CD4-positive, alpha-beta T cell treated with Interleukin-4 for 4 hours (primary cell): ENCODE measurements at places on chromosomes 7 and 10.

DNA sequence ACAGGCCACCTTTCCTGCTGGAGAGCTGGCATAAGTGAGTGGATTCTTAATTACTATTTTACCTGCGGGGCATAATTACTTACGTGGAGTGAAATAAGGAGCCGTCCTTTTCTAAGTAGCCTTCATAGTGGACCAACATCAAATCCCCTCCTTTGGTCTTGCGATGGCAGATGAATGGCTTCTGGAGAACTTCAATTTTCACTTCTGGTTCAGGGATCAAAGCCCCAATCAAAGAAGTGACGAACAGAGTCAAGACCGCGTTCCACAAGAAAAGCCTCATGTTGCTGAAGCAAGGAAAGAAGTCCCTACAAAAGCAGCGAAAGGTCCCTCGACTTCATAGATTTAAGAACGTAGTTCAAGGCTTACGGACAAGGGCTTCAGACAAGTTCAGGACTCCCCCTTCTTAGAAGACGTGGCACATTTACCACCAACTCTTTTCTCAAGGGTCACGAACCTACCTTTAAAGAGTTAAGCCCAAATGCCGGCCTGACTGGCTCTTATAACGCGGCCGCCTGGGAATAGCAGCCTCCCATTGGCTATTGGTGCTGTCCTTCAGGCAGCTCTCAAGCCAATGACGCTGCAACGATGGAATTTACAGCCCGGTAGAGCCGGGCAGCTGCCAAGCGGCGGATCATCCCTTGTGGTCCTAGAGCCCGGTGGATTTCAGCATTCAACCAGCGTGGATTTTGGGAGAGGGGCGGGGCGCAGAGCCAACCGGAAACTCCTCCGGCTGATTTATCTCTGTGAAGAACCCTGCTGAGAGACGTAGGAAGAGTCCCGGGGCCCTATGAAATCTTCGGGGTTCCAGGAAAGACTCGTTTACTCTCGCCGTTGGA is at the start of gene FKBP14:
Gene FKBP14, minus strand, starts transcription at position 474 of the 836 bp plus-strand sequence. Its CDS starts 194 bp downstream, at position 280.
- DNase-seq: peak; percentile 98

- no peak for DNase-seq
Measured at GRCh38 chr7:23067271-23067670, 38.3 kb upstream of the KLHL7 start.

DNA sequence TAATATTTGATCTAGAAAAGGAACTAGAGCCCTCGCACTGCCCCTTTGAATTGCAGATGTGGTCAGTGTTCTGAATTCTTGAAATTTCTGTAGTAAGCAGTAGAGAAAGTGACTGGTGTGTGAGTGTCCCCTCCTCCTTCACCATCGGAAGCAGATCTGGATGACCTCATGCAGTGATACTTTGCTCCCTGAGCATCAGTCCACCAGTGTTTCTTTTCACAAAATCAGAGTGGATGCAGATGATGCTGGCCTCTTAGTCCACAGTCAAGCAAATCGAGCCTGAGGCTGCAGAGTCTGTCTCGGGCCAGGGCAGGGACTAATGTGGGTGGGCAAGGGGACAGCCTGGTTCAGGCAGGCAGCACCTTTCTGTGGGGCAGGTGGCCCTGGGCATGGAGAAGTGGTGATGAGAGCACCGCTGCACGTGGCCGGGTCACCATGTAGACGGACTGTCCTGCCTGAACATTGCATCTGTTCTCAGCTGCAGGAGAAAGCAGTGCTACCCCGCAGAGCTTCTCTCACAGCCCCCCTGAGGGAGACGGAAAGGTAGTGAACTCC is 5.4 kb downstream of the INSIG1 start:
- DNase-seq: no peak

DNA sequence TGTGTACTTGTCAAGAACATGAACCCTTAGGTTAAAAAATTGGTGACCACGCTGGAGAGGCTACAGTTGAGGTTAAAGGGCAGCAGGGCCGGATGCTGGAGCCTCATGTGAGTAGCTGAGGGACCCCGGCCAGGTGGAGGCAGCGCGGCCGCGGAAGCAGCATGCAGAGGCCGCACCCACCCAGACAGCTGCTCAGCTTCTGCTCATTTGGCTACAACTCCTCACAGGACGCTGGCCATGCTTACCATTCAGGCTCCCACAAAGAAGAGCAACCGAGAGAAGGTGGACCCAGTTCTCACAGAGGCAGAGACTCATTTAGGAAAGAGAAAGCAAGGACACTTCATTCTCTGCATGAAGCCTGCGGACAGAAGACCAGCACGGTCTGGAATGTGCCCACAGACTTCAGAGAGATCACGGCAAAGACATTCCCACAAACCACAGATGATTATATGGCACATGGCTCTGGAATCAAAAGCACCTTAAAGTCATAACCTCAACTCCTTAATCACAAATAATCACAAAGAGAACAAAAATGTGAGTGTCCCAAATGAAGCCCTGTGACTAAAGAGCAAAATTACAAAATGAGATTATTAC is 94.4 kb downstream of the VOPP1 start:
- DNase-seq: no peak

- peak; percentile 52 for DNase-seq
Measured at GRCh38 chr7:152144557-152145245, 119.2 kb downstream of the GALNT11 start.

DNA sequence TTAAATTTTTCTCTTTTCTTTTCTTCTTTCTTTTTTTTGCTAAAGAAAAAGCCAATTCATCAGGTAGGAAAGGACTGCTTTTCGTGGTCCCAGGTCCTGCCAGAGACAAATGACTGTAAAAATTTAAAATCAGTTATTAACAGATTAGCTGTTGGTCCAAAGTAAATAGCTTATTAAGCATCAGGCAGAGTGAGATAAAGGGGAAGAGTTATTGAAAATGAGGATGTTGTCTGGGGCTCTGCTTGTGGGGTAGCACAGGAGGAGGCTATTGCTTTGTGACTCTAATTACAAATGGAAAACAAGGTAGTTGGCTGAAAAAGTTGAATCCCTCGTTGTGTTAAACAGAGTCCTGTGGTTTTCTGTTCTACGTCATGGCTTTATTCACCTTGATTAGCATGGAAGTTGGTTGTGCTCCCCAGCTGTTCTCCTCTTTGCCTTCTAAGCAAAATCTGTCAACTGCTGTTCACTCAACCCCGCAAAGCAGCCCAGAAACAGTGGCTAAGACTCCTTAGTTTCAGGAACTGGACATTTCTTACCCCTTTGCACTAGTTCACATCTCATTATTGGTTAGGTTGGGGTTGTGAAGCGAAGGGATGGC is 128.9 kb downstream of the SNX10 start:
- no peak for DNase-seq

DNA sequence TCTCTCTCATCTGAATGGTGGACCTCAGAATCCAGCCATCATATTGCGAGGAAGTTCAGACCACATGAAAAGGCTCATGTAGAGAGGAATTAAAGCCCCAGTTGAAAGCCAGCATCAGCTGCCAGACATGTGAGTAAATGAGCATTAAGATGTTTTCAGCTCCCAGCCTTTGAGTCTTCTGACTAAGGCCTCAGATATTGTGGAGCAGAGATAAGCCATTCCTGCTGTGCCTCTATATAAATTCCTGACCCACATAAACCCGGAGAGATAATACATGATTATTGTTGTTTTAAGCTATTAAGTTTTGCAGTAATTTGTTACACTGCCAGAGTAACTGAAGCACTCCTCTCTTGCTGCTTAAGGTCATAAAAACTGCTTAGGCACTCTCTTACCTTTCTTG is 14.6 kb downstream of the FAM149B1 start:
- no peak for DNase-seq

GRCh38 chr7:145434811-145435210 is 599.0 kb upstream of the TPK1 start:
- DNase-seq: no peak

- DNase-seq: peak; percentile 50
Measured at GRCh38 chr10:43229208-43230061, 37.4 kb downstream of the RASGEF1A start.

- DNase-seq: no peak
Measured at GRCh38 chr10:114266521-114266920, 27.5 kb downstream of the VWA2 start.

- DNase-seq: no peak
Measured at GRCh38 chr7:157602156-157602555, 265.4 kb downstream of the DNAJB6 start.

GRCh38 chr10:96829029-96829773 is 2.9 kb upstream of the LCOR start:
- no peak for DNase-seq

GRCh38 chr10:100825325-100825875 is 80.0 kb downstream of the PAX2 start:
- no peak for DNase-seq

GRCh38 chr7:67463316-67463715 is 466.7 kb downstream of the TYW1 start:
- DNase-seq: no peak

- no peak for DNase-seq
Measured at GRCh38 chr7:142323706-142324105, 65.8 kb upstream of the PRSS58 start.

GRCh38 chr10:72344932-72345331 is 9.8 kb downstream of the DNAJB12 start:
- no peak for DNase-seq

DNA sequence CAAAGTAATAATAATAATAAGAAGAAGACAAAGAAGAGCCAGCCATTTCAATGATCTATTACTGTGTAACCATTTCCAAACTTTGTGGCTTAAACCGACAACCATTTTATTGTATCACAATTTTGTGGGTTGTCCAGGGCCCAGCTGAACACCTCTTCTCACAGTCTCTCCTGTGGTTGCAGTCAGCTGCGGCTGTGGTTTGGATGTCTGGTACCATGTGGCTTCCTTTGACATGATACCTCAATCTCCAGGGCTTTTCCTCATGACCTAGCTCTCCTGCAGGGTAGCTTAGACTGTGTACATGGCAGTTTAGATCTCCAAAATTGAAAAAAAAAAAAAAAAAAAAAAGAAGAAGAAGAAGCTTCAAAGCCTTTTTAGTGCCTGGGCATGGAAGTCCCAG is 72.6 kb upstream of the NFKB2 start:
- DNase-seq: peak; percentile 57

GRCh38 chr7:39741942-39742623 is 118.7 kb downstream of the RALA start:
- peak; percentile 57 for DNase-seq
